ENCODE measurements at places on chromosomes 3 and 15.

DNA sequence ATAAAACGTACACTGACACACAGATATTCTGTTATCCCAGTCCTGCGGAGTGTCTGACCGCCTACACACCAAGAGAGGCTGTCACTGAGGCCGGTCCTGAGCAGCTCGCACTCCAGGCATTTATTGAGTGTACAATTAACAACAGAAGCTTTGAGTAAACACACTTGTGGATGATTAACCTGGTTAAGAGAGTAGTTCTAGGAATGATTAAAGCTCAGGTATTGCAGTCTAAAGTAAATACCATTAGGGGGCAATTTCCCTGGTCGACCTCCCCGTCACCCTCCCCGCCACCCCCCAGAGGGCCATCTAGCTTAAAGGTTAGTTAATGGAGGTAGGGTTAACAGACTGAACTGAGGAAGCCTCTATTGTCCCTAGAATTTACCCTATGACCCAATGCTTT lies 1278.5 kb downstream of the NSUN3 start:
- no peak for DNase-seq

DNA sequence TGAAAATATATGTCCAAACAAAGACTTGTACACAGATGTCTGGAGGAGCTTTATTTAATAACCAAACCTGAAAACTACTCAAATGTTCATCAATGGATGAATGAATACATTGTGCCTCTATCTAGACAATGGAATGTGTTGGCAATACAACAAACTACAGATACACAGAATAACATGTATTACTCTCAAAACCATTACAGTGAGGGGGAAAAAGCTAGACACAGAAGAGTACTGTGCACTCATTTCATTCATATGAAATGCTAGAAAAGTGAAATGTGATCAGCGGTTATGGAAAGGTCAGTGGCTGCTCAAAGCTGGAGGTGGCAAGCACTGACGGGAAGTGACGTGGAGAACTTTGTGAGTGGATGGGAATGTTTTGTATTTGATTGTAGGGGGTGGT lies 13.2 kb downstream of the STOML1 start:
- DNase-seq = no peak

DNA sequence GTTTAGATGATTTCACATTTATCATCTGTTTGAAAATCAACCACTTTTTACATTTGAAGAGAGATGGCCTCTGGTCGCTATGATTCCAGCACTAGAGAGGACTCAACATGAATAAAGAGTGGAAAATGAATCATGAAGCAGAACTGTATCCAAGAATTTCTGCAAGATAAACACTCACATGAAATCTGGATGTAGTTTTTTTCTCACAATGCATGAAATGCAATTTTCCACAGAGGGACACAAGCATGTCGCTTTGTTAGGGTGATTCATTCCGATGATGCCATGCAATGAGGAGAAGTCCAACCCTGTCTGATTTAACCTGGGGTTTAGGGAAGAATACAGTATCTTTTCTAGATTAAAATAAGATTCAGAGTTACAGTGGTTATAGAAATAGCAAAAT lies 50.4 kb upstream of the ADCY5 start:
- no peak for DNase-seq

GRCh38 chr3:175951047-175951694 lies 1092.0 kb downstream of the NAALADL2 start:
- no peak for DNase-seq

GRCh38 chr3:6526861-6527260 lies 334.1 kb upstream of the GRM7 start:
- no peak for DNase-seq

All from esophagus squamous epithelium (tissue), 5 donors.